Fibroblast of the aortic adventitia (primary cell): ENCODE measurements at places on chromosomes 13 and 19.

GRCh38 chr19:33177417-33177979 lies 16.6 kb upstream of the LRP3 start:
- no peak for DNase-seq

GRCh38 chr13:50361282-50361681 lies 346.0 kb downstream of the KCNRG start:
- no peak for DNase-seq

- DNase-seq: no peak
Observed at GRCh38 chr13:46544208-46544607, 8.8 kb upstream of the LRCH1 start.

- DNase-seq: peak; percentile 37
Observed at GRCh38 chr19:14517446-14517839, 754 bp downstream of the DNAJB1 start.

DNA sequence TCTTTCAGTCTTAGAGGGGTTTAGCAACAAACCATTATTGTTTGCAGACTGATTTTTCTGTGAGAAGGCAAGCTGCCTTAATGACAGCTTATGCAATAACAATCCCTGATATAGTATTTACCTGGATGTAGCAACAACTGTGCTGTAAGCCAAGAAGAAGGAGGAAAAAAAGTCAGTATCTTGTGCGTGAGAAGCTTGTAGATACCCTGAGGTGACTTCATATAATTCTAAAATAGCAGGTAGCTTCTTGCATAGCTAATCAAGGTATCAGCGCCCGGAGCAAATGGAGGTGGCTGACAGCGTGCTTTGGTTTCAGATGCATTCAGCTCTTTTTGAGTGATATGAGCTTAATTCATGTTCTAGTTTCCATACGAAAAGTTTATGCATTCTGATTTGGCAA lies 309.8 kb downstream of the KLF5 start:
- DNase-seq: no peak

- no peak for DNase-seq
Observed at GRCh38 chr19:56144376-56144775, 3.3 kb downstream of the ZNF444 start.

- peak; percentile 87 for DNase-seq
Observed at GRCh38 chr19:17938092-17938845, 5.5 kb downstream of the CCDC124 start.

DNA sequence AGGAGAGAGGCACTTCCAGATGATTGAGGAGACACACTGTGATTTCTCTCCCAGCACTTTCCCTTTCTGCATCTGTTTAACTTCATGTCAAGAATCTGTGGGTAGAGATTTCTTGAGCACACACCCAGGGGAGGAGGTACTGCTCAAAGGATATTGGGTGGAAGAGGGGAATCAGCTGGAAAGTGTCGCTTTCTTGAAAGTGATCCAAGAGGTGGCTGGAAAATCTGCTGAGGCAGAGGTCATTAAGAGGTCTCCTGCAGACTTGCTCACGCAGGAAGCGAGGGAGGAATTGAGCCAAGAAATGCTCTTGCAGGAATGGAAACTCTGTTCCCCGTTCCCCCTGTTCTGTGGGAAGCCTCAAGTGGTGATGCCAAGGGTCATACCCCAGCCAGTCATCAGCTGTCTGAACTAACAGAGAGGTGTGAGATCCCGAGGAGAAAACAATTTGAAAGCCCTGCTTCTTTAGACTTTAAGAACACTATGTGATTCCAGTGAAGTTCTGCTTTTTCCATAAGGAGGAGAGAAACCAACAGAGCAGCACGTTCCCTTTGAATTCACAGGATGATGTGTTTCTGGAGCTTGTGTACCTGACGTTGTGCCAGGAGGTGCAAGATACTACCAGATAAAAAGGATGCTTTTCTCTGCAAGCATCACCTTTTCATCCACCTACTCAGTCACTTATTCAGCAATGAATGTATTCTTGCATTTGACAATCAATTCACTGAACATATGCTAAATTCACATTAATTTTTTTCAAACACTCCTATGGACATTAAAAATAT lies 163.4 kb upstream of the GPR12 start:
- DNase-seq: peak; percentile 78

- no peak for DNase-seq
Observed at GRCh38 chr13:46184277-46184699, 2.3 kb upstream of the LCP1 start.

GRCh38 chr13:99399623-99399974 lies 92.4 kb upstream of the GPR183 start:
- DNase-seq: no peak

GRCh38 chr13:20882206-20882605 lies 20.3 kb downstream of the XPO4 start:
- peak; percentile 14 for DNase-seq

DNA sequence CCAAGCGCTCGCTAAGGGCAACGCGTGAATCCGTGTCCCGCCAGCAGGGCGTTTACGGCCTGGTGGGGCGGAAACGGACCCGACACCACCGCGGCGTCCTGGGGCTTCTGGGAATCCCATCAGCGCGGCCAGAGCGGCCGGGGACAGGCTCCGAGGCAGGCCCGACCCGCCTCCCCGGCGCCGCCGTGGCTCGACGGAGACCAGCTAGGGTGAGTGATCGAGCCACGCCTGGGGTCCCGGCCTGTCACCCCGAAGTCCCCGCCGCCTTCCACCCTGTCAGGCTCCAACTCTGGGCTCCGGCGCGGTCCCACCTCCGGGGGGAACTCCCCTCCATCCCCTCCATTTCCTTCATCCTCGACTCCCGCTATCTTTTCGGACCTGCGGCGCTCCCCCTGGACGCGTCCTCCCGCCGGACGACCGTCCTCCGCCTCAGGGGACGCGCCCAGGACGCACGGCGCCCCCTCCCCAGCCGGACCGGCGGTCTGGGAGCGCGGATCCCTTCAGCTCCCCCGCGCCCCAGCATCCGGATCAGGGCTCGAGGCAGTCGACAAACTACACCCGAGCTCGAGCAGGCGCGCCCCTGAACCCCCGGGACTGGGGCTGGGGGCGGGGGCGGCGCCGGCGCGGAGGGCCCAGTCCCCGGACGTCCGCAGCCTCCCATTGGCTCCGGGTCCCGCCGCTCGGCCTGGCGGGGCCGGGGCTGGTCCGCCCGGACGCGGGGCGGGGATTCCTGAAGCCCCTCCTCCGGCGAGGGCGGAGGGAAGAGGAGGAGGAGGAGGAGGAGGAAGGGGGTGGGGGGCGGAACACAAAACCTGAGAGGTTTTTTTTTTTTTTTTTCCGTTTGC lies 638 bp upstream of the BICRA start:
- DNase-seq: peak; percentile 90

GRCh38 chr19:18657590-18658365 lies 20.9 kb downstream of the KLHL26 start:
- DNase-seq: peak; percentile 81

DNA sequence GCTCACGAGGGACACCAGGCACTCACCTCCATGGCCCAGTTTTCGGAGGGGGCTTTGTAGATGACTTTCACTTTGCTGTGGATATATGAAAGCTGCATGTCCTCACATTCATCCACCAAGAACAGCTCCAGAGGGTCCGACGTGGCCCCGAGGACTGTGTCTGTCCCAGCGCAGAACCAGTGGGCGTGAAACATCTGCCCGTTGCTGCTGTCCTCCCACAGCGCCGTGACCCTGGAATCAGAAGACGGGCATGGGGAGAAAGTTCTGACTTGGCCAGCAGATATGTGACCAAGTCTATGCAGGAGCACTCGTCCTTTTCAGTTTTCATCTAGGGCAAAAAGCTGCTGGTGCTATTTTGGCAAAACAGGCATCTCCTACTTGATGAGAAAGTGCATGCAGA lies 29.7 kb upstream of the EIF3G start:
- DNase-seq: no peak

- DNase-seq: no peak
Observed at GRCh38 chr13:75764926-75765310, 128.8 kb downstream of the LMO7 start.

DNA sequence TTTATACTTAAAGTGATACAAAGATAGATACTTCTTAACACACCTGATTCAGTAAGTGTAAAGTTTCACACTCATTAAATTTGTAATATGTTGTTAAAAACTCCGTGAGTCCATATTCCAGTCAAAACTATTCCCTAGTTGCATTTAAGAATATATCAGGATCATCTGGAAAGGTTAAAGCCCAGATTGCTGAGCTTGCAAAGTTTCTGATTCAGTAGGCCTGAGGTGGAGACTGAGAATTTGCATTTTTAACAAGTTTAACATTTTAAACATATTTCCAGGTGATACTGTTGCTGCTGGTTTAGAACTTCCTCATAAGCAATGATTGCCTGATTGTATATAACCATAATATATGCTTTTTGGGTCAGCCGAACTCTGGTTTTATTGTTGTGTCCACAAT lies 1998.6 kb upstream of the PCDH20 start:
- no peak for DNase-seq

DNA sequence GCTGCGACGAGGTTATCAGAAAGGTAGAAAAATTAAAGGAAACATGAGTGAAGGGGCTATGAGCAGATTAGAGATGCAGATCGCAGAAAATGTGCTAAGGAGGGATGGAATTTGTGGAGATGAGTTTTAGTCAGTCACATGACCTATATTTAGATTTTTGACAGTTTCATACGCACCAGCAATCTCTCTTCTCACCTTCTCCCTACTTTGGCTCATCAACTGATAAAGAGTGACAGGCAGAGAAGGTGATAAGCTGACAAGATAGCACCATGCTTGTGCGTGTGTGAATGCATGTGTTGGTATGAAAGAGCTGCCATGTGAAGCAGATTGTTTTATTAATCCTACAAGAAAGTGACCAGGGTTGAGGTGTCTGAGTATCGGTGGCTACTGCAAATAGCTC lies 252.6 kb downstream of the RAP2A start:
- DNase-seq: no peak

GRCh38 chr19:1991018-1991913 lies 24.2 kb downstream of the BTBD2 start:
- no peak for DNase-seq

GRCh38 chr13:87680298-87680697 lies 9.1 kb downstream of the SLITRK5 start:
- DNase-seq: no peak

DNA sequence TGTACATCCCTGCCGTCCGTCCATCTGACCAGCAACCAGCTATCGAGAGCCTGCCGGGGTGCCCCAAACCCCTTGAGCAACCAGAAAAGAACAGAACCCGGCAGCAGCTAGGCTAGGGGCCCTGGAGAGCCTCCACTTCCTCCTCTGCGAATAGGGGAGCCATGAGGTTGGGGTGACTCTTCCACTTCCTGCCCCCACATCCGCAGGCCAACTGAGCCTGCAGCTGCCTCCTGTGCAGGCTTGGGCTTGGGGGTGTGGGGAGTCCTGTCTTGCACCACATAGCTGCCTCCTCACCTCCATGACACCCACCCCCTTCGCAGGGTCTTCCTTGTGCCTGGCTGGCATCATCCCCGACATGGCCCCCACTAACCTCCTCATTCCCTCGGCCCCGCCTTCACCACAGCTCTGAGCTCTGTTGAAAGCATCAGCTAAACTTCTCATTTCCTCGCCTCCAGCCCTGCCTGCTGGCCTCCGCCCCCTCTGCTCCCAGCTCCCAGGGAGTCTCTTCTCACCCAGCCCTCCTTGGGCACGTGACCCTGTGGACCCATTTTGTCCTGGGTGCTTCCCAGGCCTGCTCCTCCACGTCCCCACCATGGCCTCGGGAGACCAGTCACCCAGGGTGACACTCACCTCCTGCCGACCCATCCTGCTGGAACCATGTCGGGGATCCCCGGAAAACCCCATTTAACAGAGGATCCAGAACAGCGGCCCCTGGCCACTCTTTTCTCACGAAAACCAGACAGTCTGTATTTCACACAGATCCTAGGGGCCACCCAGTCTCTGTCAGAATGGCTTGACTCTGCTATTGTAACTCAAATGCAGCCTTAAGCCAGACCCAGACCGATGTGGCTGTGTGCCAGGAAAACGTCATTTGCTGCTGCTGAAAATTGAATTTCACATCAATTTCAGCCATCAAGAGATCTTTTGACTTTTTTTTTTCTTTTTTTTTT lies 50.4 kb downstream of the MYO9B start:
- peak; percentile 49 for DNase-seq

- no peak for DNase-seq
Observed at GRCh38 chr19:47416643-47416985, 2.7 kb downstream of the MEIS3 start.

DNA sequence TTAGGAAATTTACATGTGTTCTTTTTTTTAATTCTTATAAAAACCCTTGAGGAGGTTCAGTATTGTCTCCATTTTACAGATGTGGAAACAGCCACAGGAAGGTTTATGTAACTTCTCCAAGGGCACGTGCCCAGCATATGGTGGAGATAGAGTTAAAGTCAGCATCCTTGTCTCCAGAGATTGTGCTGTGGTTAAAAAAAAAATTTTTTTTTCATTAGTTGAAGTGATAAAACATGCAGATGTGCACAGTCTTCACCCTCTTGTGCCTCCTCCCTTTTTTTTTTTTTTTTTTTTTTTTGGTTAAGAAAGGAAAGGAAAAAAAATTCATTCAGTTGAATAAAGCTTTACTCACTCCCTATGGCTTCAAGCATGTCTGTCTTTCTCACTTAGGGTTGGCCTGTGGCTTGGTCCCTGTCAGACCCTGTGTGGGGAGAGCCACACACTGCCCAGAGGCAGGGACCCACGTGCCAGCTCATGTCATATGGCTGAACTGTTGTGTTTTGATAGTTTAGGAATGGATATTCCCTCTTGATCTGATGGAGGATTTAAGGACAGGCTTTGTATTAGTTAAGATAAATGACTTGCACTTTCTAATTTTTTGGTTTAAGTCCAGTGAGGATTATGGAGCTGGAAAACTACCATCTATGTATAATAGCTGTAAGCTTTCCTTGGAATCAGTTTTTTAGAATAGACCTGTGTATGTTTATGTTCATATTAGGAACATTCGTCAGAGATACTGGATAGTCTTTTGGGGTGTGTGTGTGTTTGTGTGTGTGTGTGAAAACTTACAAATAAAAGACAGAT lies 19.3 kb downstream of the RNASEH2B start:
- DNase-seq: no peak

- no peak for DNase-seq
Observed at GRCh38 chr13:97382276-97382675, 51.7 kb upstream of the RAP2A start.

DNA sequence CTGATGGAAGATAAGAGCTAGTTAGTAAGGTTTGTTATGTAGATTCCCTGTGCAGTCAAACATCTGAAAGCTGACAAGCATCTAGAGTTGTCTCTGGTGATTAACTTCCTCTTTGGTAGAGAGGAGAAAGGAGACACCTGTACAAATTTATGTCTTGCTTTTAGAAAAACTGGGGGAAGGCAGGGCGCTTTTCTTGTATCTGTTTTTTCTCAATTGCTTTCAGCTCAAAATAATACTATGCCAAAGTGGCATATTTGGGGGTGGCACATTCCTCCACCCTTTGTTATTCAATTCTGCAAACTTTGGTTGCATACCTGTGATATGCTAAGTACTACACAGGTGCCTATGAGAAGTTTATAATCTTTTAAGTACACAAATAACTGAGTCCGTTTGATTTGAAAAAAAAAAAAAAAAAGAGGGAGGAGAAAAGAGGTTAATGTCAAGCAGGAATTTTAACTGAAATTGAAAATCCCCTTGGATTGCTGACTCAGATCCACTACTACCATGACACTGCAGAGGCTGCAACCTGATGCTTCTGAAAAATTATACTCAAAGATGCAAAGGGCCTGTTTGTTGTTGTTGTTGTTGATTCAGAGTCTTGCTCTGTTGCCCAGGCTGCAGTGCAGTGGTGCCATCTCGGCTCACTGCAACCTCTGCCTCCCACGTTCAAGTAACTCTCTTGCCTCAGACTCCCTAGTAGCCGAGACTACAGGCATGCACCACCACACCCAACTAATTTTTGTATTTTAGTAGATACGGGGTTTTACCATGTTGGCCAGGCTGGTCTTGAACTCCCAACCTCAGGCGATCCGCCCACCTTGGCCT lies 164.8 kb upstream of the NBEA start:
- DNase-seq: no peak

GRCh38 chr19:50328224-50328872 lies 829 bp downstream of the KCNC3 start:
- DNase-seq: no peak
